ENCODE measurements at places on chromosomes 13 and 19. TPM values are rescaled to one million over a fixed set of nuclear protein-coding genes. Genes with fewer than 3 reads are reported as not detected.
A peak's percentile ranks its signal among the peaks of the same experiment; 100 is the strongest.

The STOML3 gene
- total RNA-seq = not detected

The FFAR1 gene
- not detected for total RNA-seq

DNA sequence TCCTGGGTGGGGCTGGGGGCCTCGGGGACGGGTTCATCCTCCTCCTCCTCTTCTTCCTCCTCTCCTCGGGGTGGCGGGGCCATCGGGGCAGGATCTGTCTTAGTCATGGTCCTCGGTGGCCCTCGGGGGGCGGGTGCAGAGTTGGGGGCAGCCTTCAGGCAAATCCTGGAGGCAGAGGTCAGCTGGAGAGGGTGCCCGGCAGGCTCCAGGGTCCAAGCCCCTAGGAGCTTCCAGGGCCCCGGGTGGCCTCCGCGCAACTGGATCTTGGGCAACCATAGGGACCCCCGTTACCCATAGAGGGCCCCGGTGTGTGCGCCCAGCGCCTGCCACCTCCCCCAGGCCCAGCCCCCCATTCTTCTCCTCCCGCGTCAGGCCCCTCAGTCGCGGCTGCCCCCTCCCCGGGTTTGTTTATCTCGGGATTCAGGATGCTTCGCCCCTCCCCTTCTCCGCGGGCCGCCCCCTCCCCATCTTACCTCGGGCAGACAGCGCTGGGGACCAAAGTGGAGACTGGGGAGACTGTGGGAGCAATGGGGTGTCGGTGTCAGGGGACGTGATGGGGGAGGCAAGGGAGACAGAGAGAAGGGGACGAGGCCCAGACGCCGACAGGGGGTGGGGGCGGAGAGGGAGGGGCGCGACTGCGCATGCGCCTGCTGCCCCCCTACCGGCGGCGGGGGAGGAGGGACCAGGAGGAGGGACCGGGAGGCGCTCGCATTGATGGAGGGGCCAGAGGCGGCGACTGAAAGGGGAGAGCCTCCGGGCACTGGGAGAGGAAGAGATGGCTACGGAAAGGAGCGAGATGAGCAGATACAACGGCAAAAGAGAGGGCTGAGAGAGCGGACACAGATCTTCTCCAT, at the start of gene CLIP3:
Gene CLIP3, minus strand, starts transcription at position 623 of the 854 bp plus-strand sequence. Its CDS starts 516 bp downstream, at position 107.
- DNase-seq = peak; percentile 55

- DNase-seq = peak; percentile 2
Observed at GRCh38 chr13:74644229-74644628, 510.0 kb upstream of the KLF12 start.

- DNase-seq = no peak
Observed at GRCh38 chr19:41837981-41838708, 6.3 kb downstream of the LYPD4 start.

DNA sequence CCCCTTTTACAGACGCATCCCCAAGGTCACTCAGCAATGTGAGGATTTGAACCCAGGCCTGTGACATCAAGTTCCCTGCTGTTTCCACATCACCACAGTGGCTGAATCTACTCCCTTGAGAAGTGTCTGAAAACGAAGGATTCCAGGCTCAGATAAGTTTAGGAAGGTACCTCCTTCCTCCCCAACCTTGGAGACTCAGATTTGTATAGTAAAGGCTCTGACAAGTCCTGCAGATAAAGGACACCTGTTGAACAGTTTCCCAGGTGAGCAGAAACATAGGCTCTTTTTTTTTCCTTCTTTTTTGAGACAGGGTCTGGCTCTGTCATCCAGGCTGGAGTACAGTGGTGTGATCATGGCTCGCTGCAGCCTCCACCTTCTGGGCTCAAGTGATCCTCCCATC, 56.4 kb upstream of the PTPRS start:
- DNase-seq = no peak

DNA sequence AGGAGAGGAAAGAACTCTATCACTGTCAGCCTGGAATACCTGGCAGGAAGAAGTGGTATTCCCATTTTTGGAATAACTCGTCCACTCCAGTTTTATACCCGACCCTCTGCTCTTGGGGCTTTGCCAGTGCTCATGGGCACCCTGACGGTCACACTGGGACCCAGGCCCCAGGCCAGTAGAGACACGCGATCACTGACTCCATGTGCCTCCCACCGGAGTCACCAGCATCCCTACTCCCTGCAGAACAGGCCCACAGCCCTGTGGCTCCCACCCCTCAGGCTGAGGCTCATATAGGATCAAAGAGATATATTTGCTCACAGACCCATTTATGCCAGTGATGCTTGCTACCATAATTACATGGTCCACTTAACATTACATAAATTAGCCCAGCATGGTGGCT, 3.5 kb downstream of the GRTP1 start:
- DNase-seq = no peak

DNA sequence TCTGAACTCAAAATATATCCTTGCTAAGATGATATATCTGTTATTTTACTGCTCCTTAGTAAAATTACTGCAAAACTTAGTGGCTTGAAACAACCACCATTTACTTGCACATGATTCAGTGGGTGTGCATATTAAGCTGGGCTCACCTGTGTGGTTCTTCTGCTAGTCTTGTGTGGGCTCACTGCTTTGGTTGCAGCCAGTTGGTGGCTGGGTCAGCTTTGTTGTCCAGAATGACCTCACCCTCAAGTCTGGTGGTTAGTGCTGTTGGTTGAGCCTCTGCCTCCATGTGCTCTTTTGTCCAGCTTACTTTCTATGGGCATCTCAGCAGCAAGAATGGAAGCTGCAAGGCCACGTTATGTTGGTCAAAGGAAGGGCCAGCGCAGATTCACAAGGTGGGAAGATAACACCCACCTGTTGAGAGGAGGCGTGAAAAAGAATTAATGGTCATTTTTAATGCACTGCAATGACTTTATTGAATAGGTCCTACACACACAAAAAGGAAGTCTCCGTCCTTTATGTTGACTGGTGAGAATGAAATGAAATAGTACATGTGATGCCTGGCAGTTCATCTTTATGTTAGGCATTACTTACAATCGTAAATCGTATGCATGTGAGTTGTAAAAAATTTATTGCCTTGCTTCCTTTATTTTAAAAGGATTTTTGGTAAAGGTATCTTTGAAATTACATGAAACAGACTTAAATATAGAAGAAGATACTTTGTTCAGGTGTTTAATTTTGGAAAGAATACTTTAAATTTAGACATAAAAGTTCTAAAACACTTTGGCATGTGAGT, 34.3 kb downstream of the URI1 start:
- DNase-seq = no peak

GRCh38 chr13:30323524-30323923, 16.2 kb upstream of the KATNAL1 start:
- no peak for DNase-seq

DNA sequence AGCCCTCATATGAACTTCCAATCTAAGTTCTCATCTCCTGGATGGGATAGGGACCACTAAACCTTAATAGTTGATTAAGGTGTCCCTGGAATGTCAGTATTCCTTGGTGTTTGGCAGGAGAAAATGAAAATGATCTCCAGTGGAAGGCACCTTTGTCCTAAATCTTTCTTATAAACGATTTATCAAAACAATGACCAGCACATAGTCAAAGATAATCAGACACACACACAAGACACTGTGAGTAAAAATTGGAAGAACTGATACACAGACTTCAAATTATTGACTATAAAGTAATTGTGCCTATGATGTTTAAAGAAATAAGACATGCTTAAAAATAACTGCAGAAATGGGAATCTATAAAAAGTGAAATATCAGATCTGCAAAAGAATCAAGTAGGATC, 13.7 kb downstream of the CEBPA start:
- no peak for DNase-seq

DNA sequence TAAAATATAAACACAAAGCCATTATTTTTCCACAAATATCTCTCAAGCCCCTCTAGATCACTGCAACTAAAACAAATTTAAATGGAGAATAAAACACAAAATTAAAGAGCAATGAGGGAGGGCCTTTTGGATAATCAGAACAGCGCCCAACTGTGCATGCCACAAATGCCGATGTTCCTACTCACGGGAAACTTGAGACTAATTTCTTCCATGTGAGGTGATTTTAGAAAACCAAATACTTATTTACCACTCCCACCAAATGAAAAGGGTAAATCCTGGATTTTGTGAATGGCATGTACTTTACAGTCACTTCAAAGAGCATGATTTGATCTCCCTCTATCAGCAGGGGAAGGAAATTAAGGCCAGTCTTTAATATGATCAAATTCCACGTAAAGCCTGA, 74.8 kb downstream of the SLC7A1 start:
- peak; percentile 84 for DNase-seq

The SLC10A2 gene
- total RNA-seq = not detected

The FGF22 gene
- total RNA-seq = not detected

GRCh38 chr19:18768046-18768771, 22.9 kb downstream of the COMP start:
- no peak for DNase-seq

DNA sequence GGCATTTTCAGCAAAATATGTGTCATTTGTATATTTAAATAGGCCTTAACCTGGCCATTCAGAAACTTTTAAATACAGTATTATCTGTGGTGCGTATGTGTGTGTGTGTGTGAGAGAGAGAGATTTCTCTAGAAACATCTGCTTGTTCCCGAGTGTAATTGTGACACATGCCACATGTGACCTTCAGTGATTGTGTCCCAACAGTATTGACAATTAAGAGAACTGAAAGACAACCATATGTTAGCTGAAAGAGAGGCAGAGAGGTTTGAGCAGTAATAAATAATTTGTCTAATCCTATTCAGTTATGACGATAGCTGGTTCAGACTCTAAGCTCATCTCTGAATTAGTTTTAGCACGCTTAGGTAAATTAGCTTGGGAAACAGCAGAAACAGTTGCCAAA, 1503.1 kb downstream of the PCDH9 start:
- no peak for DNase-seq
